ENCODE measurements at places on chromosomes 7 and 10. TPM values are rescaled to one million over a fixed set of nuclear protein-coding genes. Genes with fewer than 3 reads are reported as not detected.

DNA sequence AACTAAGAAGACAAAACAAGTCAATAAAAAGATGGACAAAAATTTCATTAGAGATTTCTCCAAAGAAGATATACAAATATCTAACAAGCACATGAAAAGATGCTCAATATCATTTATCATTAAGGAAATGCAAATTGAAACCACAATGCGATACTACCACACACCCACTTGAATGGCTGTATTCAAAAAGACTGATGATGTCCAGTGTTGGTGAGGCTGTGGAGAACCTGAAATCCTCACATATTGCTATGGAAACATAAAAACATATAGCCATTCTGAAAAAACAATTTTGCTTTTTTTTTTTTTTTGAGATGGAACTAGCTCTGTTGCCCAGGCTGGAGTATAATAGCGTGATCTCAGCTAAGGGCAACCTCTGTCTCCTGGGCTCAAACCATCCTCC, 124.1 kb upstream of the LAMB4 start:
- no peaks in the 10 kb centered on the region for H3K27me3 ChIP-seq
- DNase-seq = no peak
- no peak overlapping the region for H3K27ac ChIP-seq
- H3K4me3 ChIP-seq = no peak overlapping the region
- H3K36me3 ChIP-seq = no peaks in the 10 kb centered on the region

The GPR26 gene
- total RNA-seq = not detected

DNA sequence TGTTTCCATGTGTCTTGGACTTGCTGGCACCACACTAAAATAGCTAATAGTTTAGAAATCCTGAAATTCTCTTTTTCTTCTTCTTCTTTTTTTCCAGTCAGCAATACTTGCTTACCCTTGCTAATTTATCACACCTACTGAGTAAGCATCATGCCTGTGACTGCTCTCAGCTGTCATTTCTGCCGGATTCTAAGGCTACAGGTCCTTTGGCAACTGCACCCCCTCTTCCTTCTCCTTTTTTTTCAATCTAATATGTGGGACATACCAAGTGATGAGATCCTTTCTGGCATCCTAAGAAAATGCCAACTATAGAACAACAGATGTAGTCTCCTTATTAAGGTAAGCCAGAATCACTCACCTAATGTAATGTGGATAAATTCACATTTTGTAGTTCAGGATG, 444.7 kb downstream of the MAGI2 start:
- no peak overlapping the region for H3K27ac ChIP-seq
- no peaks in the 10 kb centered on the region for H3K36me3 ChIP-seq
- no peak for DNase-seq
- H3K4me3 ChIP-seq = no peak overlapping the region
- H3K27me3 ChIP-seq = no peaks in the 10 kb centered on the region

The TMEM72 gene
- total RNA-seq = not detected

The NPFFR1 gene
- not detected for total RNA-seq

GRCh38 chr10:10320956-10321355, 696.7 kb upstream of the CELF2 start:
- H3K27ac ChIP-seq = no peak overlapping the region
- H3K4me3 ChIP-seq = no peak overlapping the region
- no peaks in the 10 kb centered on the region for H3K27me3 ChIP-seq
- H3K4me1 ChIP-seq = no peaks in the 10 kb centered on the region
- no peaks in the 10 kb centered on the region for H3K36me3 ChIP-seq

DNA sequence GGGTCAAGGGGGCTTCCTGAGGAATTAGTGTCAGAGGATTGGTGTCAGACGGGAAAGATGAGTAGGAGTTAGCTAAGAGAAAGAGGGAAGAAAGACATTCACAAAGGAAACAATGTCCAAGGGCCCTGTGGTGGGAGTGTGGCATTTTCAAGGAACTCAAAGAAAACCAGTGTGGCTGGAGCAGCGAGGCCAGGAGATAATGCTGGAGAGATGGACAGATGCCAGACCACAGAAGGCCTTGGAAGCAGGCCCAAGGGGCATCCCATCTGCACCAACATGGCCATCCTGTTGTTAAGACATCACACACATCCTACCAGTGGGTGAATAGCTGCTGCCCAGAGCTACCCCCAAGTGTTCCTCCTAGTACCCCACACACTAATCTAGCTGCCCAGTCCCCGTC, 36.1 kb upstream of the CUL1 start:
- H3K4me1 ChIP-seq = no peaks in the 10 kb centered on the region
- H3K27me3 ChIP-seq = no peaks in the 10 kb centered on the region
- no peak overlapping the region for H3K27ac ChIP-seq

DNA sequence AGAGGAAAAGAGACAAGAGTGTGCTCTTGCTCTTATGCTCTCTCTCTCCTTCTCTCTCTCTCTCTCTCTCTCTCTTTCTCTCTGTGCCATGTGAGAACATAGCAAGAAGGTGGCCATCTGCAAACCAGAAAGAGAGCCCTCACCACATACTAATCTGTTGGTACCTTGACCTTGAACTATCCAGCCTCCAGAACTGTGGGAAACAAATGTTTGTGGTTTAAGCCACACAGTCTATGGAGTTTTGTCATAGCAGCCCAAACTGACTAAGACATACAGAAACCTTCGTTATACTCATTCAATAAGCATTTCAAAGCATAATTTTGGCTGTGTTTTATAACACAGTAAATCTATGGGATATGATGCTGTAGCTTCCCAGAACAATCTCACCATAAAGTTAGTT, 56.4 kb upstream of the PLPP4 start:
- H3K36me3 ChIP-seq = no peaks in the 10 kb centered on the region
- H3K27me3 ChIP-seq = no peaks in the 10 kb centered on the region
- DNase-seq = no peak

The ATE1 gene
- total RNA-seq = 32.0 TPM

GRCh38 chr7:15921576-15921975, 235.1 kb upstream of the MEOX2 start:
- H3K36me3 ChIP-seq = no peaks in the 10 kb centered on the region
- H3K27me3 ChIP-seq = no peaks in the 10 kb centered on the region

- H3K4me1 ChIP-seq = no peaks in the 10 kb centered on the region
- H3K27me3 ChIP-seq = no peaks in the 10 kb centered on the region
- no peak overlapping the region for H3K27ac ChIP-seq
- no peak overlapping the region for H3K4me3 ChIP-seq
- H3K36me3 ChIP-seq = no peaks in the 10 kb centered on the region
Observed at GRCh38 chr10:6187278-6187677, 15.5 kb upstream of the PFKFB3 start.

DNA sequence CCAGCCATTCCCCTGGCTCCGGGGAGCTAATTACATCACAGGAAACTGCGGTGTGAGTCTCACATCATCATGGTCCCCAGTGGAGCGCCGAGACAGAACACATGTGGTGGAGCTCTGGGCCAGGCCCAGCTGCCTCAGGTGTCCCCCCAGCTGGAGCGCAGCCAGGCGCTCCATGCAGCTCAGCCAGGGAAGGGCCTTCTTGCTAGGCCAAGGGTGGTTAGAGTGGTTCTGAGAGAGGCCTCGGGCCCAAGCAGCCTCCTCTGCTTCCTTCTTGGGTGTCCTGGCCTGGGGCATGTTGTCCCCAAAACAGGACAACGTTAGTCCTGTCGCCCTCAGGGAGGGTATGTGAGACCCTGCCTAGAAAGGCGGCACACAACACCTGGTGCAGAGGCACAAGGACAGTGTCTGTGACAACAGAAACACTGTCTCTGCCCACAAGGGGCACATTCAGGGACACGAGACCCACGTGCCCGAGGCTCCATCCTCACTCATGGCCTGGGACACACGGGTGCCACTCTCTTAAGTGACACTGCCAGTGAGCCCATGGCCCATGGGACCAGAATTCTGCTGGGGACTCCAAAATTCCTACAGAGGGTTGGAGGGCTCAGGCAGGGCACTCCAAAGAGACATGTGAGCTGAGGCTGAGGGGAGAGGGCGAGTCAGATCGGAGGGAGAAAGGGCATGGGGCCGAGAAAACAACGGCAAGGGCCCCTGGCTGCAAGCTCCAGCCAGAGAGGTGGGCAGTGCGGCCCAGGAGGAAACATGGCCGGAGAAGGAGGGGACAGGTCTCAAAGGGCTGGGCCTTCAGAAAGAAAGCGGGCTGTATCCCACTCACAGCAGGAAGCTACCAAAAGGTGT, 37.0 kb upstream of the RET start:
- no peaks in the 10 kb centered on the region for H3K4me1 ChIP-seq
- H3K4me3 ChIP-seq = no peak overlapping the region
- DNase-seq = no peak
- H3K27ac ChIP-seq = no peak overlapping the region
- H3K27me3 ChIP-seq = no peaks in the 10 kb centered on the region
- H3K36me3 ChIP-seq = no peaks in the 10 kb centered on the region

DNA sequence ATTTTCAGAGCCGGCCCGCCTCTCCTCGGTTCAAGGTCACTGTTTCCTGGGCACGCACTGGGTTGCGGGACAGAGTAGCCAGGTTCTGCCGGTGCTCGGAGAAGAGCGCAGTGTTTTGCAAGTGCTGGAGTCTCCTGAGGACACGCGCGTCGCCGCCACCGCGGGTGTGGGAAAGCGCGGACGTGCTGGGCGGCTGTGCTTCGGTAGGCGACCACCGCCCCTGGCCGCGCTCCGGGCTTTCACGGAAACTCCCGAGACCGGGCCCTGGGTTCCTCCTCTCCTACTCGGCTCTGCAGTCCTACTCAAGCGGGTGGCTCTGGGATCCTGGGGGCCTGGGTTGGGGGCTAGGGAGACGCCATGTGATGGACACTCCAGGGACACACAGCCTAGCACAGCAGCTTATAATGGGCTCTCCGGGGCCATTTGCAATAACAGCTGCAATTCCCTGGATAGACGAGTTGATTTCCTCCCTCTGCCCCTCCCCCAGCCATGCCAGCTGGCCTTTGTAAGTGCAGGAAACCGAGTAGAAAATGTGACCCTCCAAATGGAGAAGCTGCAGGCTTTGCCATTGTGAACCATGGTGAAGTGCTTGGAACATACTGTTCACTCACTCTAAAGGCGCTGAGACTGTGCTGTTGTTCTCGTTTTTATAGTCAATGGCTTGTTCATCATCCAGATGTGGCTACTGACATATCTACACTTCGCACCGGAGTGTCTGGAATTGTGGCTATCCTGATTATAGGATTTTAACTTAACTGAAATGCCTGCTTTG, 2.1 kb downstream of the FRAT1 start:
- H3K27ac ChIP-seq = peak overlapping the region; percentile 99
- H3K4me1 ChIP-seq = peaks cover 23% of the 10 kb centered on the region
- DNase-seq = peak; percentile 15
- H3K36me3 ChIP-seq = no peaks in the 10 kb centered on the region
- H3K27me3 ChIP-seq = no peaks in the 10 kb centered on the region
- H3K4me3 ChIP-seq = peak overlapping the region; percentile 70

- no peak for DNase-seq
- no peaks in the 10 kb centered on the region for H3K27me3 ChIP-seq
- no peak overlapping the region for H3K4me3 ChIP-seq
- no peaks in the 10 kb centered on the region for H3K4me1 ChIP-seq
Observed at GRCh38 chr7:3760651-3761050, 459.6 kb downstream of the SDK1 start.

- no peak overlapping the region for H3K4me3 ChIP-seq
- no peaks in the 10 kb centered on the region for H3K36me3 ChIP-seq
- peaks cover 9% of the 10 kb centered on the region for H3K4me1 ChIP-seq
- no peak overlapping the region for H3K27ac ChIP-seq
- no peaks in the 10 kb centered on the region for H3K27me3 ChIP-seq
Observed at GRCh38 chr10:50421026-50421719, 169.9 kb upstream of the ASAH2 start.

DNA sequence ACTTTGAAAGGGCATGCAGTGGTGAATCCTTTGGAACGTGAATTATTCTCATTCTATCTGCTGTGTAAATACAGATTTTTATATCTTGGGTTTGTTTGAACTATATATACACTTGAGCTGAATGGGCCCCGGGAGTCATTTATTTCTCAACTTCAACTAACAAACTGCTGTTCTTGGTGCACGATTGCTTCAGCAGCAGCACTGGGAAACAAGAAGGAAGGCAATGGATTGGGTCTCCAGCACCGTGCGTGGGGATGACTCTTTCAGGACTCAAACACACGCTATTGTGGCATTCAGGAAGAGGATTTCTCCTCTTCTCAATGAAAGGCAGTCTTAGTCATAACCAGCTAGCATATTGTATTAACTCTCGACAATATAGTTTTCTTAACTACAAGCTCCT, 226.0 kb upstream of the NFE2L3 start:
- no peaks in the 10 kb centered on the region for H3K36me3 ChIP-seq
- no peaks in the 10 kb centered on the region for H3K4me1 ChIP-seq
- no peak overlapping the region for H3K27ac ChIP-seq
- no peak overlapping the region for H3K4me3 ChIP-seq

DNA sequence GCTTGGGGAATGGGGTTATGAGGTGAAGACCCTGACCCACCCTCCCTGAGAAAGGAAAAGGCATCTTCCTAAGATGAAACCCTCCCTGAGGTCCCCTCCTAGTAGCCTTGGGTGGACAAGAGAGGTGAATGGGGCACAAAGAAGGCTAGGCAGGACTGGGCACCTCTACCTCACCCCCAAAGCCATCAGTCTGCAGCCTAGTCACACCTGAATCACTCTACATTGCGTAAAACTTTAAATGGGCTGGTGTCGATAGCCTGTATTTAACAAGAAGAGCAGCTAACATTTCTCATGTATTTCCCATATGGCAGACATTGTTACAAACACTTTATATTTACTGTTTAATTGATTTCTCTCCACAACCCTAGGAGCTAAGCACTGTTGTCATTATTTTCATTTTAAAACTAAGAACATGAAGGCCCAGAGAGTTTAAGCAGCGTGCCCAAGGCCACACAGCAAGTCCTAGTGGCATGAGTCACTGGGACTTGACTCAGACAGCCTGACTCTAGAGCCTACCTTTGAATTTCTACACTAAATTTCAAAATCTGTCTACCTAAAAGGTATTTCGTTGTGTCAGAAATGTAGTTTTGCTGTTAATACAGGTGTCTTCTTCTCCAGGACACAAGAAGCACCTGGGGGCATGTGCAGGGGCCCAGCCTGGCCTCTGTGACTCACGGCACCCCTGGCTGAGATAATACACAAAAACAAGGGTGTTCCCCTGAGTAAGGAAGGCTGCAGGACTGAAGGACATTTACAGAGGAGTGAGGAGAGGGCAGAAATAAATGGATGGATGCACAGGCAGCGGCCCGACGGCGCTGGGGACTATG, 3.4 kb downstream of the AOC1 start:
- no peak overlapping the region for H3K4me3 ChIP-seq
- no peak for DNase-seq
- no peaks in the 10 kb centered on the region for H3K4me1 ChIP-seq
- no peaks in the 10 kb centered on the region for H3K36me3 ChIP-seq
- H3K27me3 ChIP-seq = peaks cover 8% of the 10 kb centered on the region

GRCh38 chr10:21166557-21167287, 269.6 kb upstream of the NEBL start:
- H3K4me1 ChIP-seq = no peaks in the 10 kb centered on the region
- H3K27me3 ChIP-seq = no peaks in the 10 kb centered on the region
- no peaks in the 10 kb centered on the region for H3K36me3 ChIP-seq
- DNase-seq = no peak
- no peak overlapping the region for H3K27ac ChIP-seq

- H3K36me3 ChIP-seq = peaks cover 33% of the 10 kb centered on the region
- no peaks in the 10 kb centered on the region for H3K4me1 ChIP-seq
- H3K4me3 ChIP-seq = no peak overlapping the region
- no peaks in the 10 kb centered on the region for H3K27me3 ChIP-seq
Observed at GRCh38 chr7:129713544-129713943, 102.0 kb downstream of the NRF1 start.

Measured in CD8-positive, alpha-beta memory T cell (primary cell).